ENCODE measurements at places on chromosomes 11 and 22. TPM values are rescaled to one million over a fixed set of nuclear protein-coding genes. Genes with fewer than 3 reads are reported as not detected.

DNA sequence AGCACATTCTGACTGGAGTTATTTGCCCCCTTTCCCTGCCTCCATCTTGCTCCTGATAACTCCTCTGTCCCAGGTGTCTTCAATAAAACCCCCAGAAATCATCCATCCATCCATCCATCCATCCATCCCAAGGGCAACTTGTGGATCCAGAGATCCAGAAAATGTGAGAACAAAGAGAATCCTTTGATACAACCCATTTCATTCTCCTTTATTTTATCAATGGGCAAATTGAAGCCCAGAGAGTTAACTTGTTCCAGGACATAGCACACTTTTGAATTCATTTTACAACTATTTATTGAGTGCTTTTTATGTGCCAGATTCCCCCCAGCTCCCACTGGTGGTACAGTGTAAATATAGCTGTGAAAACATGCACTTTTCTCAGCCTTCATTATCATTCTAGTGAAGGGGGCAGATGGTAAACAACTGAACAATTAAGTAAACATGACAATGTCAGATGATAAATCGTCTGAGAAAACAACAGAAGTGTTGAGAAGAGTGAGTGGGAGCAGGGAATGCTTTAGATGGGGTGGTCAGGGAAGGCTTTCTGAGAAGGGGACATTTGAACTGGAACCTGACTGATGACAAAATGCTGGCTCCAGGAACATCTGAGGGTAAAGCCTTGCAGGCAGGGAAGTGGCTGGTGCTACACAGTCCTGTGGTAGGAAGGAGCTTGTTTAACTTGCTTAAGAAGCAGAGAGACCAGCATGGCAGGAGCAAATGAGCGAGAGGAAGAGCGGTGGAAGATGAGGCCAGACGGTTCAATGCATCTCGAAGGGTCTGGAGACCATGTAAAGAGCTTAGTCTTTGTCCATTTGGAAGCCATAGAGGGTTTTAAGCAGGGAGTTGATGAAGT is 80.0 kb upstream of the TIMP3 start:
- H3K27me3 ChIP-seq: no peaks in the 10 kb centered on the region
- no peaks in the 10 kb centered on the region for H3K36me3 ChIP-seq
- H3K4me1 ChIP-seq: peaks cover 23% of the 10 kb centered on the region
- no peak overlapping the region for H3K4me3 ChIP-seq
- no peak for DNase-seq
- no peak overlapping the region for H3K27ac ChIP-seq

DNA sequence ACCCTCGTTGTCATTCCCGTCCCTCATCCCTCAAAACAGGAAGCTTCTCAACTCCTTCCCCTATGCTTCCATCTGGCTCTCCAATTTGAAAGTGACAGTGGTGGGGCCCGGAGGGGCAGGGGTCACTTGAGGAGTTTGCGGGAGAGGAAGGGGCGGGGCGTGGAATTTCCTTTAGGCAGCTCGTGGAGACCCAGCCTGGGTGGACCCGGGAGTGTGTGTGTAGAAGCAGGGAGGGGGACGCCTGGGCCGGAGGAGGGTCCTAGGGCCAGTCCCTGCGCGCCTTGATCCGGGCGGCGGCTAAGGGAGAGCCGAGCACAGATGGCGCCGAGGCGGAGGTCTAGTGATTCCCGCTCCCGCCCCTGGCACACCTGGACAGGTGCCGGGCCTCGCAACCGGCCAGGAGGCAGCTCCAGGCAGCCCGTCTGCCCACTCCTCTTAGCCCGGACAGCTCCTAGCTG is 7.8 kb upstream of the PAX6 start:
- no peak for DNase-seq
- H3K4me1 ChIP-seq: peaks cover 42% of the 10 kb centered on the region
- H3K27ac ChIP-seq: no peak overlapping the region
- H3K27me3 ChIP-seq: peaks cover 100% of the 10 kb centered on the region
- no peak overlapping the region for H3K4me3 ChIP-seq
- H3K36me3 ChIP-seq: no peaks in the 10 kb centered on the region

DNA sequence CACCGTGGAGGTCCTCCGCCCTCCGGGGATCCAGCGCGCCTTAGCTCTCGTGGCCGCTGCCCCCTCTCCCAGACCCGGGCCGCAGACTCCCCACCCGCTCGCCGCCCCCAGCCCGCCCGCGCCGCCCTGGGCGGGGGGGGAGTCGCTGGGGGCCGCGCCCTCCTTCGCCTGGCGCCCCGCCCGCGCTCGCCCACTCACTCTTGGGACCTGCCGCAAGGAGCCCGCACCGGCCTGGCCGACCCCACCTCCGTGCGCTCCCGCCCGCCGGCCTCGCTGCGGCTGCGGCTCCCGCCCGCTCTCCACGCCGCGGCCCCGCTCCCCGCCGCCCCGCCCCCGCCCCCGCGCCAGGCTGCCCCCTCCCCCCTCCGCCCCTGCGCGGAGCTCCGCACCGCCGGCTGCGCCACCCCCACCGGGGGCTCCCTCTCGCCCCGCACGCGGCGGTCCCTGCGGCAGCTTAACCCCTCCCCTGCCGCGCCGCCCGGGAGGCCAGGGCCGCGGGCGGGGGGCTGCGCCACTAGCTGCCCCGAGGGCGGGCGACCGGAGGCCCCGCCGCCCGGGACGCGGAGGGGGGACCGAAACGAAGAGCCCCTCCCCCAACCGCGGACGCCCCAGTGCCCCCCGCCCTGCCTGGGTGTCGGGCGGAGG is 724 bp upstream of the RASGRP2 start:
- H3K36me3 ChIP-seq: peaks cover 12% of the 10 kb centered on the region
- peak overlapping the region; percentile 71 for H3K4me3 ChIP-seq
- no peak for DNase-seq
- H3K4me1 ChIP-seq: peaks cover 65% of the 10 kb centered on the region
- no peaks in the 10 kb centered on the region for H3K27me3 ChIP-seq

DNA sequence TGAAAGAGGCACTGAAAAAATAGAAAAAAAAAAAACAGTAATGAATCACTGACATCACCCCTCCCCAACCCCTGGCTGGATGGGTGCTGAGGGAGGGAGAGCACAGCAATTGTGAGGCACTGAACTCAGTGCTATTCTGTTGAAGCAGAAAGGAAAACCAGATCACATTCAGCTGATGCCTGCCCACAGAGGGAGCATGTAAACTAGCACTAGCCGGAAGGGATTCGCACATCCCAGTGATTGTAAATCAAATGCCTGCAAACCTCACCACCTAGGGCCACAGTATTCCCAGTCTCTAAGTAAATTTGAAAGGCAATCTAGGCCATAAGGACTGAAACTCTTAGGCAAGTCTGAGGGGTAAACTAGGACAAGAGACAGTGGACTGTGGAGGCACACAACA is 772.0 kb upstream of the CCDC179 start:
- DNase-seq: no peak
- H3K36me3 ChIP-seq: no peaks in the 10 kb centered on the region
- H3K4me3 ChIP-seq: no peak overlapping the region
- no peaks in the 10 kb centered on the region for H3K27me3 ChIP-seq

DNA sequence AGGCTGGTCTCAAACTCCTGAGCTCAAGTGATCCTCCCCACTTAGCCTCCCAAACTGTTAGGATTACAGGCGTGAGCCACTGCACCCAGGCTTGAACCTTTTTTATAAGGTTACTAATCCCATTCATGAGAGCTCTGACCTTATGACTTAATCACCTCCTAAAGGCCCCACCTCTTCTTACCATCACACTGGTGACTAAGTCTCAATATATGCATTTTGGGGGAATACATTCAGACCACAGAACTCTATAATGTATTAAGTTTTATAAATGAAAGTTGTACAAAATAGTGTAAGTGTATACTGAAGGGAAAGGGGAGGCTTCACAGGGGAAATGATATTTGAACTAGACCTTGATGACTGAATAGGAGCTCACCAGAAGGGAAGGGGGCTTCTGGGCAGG is 28.4 kb upstream of the RBFOX2 start:
- no peak overlapping the region for H3K4me3 ChIP-seq
- no peaks in the 10 kb centered on the region for H3K36me3 ChIP-seq
- H3K27ac ChIP-seq: no peak overlapping the region
- H3K27me3 ChIP-seq: no peaks in the 10 kb centered on the region
- no peak for DNase-seq

DNA sequence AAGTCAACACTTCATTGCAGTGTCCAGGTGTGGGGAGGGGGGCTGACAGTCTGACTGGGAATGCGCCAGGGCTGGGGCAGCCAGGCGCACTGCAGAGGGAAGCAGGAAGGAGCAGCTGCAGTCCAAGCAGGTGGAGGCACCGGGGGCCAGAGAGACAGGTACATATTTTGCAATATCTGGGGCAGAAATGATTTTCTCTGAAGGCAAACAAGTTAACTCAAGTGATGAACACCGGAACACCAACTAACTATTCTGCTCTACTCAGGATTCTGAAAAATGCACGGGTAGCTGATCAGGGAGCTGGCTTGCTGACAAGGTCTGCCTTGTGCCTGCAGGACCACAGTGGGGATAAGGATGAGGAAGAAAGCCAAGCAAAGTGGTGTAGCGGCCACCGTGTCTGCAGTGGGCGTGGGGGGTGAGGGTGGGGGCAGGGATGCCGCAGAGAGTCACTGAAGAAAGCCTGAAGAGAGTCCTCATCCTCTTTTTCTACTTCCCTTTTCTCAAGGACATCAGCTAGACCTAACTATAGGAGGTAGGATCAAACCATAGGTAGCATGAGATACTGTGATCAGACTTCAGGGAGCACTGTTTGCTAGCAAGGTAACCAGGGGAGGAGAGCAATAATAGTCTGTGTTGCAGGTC is 83.4 kb downstream of the SCN3B start:
- H3K4me3 ChIP-seq: no peak overlapping the region
- DNase-seq: no peak
- H3K27me3 ChIP-seq: peaks cover 14% of the 10 kb centered on the region
- no peak overlapping the region for H3K27ac ChIP-seq
- H3K36me3 ChIP-seq: no peaks in the 10 kb centered on the region
- no peaks in the 10 kb centered on the region for H3K4me1 ChIP-seq

GRCh38 chr11:116928102-116928777 is 90.8 kb upstream of the APOA1 start:
- H3K27me3 ChIP-seq: no peaks in the 10 kb centered on the region
- H3K27ac ChIP-seq: peak overlapping the region; percentile 59
- H3K4me1 ChIP-seq: peaks cover 47% of the 10 kb centered on the region
- DNase-seq: no peak
- H3K36me3 ChIP-seq: peaks cover 28% of the 10 kb centered on the region
- H3K4me3 ChIP-seq: no peak overlapping the region

- H3K27ac ChIP-seq: peak overlapping the region; percentile 22
- H3K4me1 ChIP-seq: peaks cover 5% of the 10 kb centered on the region
- H3K36me3 ChIP-seq: no peaks in the 10 kb centered on the region
Observed at GRCh38 chr11:11931461-11932055, 76.9 kb downstream of the DKK3 start.

- peak overlapping the region; percentile 18 for H3K27ac ChIP-seq
- H3K4me3 ChIP-seq: peak overlapping the region; percentile 27
- H3K27me3 ChIP-seq: no peaks in the 10 kb centered on the region
Observed at GRCh38 chr11:105109855-105110687, 29.5 kb downstream of the CARD18 start.

- peaks cover 93% of the 10 kb centered on the region for H3K36me3 ChIP-seq
- DNase-seq: no peak
- H3K4me3 ChIP-seq: no peak overlapping the region
- no peak overlapping the region for H3K27ac ChIP-seq
Observed at GRCh38 chr11:18088966-18089365, 16.9 kb downstream of the SAAL1 start.

DNA sequence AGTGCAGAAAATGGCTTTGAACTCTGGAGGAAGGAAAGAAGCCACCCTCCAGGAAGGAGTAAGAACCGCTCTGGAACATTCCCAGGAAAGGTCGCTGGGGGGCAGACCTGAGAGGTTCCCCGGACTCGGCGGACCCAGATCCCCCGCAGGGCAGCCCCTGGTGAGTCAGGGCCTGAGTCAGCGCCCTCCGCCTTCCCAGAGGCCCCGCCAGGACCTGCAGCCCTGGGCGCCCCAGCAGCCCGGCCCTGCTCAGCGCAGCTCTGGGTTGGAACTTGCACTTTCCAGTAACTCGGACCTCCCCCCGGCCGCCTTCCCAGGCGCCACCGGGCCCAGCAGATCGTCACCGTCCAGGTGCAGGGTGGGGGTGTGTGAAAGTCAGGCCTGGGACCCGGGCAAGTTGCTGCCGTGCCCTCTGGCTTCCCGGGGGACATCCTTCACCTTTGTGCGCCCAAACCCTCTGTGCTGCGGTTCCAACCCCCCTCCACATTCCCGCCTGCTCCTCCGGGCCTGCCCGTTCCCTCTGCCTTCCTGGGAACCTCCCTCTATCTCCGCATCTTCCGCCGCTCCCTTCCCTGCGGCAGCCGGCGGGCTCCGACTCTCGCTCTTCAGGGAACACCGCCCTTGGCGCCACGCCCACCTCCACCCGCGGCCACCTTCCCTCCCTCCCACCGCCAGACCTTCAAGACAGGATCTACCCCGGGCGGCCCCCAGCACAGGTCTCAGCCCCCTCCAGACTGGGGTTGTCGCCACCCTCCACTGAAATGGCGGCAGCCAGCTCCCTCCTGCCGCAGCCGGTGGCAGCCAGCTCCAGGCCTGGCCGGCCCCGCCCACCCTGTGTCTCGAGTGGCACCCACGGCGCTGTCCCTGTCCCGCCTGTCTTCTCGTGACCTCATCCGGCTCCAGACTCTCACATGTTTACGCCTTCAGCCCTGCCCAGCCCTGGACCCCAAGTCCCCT is 36.8 kb upstream of the WNT7B start:
- no peaks in the 10 kb centered on the region for H3K27me3 ChIP-seq
- H3K27ac ChIP-seq: peak overlapping the region; percentile 88
- no peaks in the 10 kb centered on the region for H3K36me3 ChIP-seq
- H3K4me1 ChIP-seq: peaks cover 46% of the 10 kb centered on the region
- peak overlapping the region; percentile 68 for H3K4me3 ChIP-seq

Gene MAPK8IP1
- 20.6 TPM for total RNA-seq

Gene NELL1
- 0.65 TPM for total RNA-seq

Gene ANO5
- 20.8 TPM for total RNA-seq

Gene PHOX2A
- 1.2 TPM for total RNA-seq

Gene POTEH
- not detected for total RNA-seq

Gene CXCR5
- not detected for total RNA-seq
